ENCODE measurements at places on chromosomes 1 and 21. TPM values are rescaled to one million over a fixed set of nuclear protein-coding genes. Genes with fewer than 3 reads are reported as not detected.
A peak's percentile ranks its signal among the peaks of the same experiment; 100 is the strongest.

GRCh38 chr1:48182439-48182838 is 40.1 kb upstream of the SLC5A9 start:
- DNase-seq: no peak

DNA sequence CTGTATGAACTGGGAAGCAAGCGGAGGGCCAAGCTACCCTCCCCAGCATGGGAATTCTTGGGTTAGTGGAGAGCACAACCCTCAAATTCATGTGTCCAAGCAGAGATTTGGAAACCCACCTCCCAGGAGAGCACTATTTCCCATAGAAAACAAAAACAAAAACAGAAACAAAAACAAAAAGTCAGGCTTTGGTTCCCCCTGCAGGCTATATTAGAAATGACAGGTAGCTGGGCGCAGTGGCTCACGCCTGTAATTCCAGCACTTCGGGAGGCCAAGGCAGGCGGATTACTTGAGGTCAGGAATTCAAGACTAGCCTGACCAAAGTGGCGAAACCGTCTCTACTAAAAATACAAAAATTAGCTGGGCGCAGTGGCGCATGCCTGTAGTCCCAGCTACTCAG is 10.8 kb downstream of the MINDY1 start:
- peak; percentile 36 for DNase-seq

DNA sequence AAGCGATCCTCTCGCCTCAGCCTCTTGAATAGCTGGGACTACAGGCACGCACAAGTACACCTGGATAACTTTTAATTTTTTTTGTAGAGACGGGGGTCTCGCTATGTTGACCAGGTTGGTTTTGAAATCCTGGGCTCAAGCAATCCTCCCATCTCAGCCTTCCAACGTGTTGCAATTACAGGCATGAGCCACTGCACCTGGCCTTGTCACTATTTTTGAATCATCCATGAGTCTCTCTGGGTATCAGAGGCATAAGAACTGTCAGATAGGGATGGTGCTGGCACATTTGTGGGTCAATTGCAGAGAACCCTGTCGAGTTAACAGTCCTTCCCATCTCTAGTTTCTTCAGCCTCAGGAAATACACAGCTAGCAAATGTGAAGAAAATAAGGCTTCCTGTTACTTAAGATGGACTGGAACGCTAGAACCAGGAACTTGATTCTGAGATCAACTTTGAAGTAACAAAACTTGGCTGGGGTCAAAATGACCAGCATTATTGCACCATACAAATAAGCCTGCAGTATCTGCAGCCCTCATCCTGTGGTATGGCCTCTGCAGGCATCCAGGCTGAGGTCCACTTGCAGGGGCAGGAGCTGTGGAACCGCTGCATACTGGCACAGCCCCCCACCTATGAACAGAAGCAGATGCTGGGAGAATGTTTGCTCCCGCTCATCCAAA is 124.3 kb upstream of the GADD45A start:
- DNase-seq: no peak

The SETSIP gene
- total RNA-seq: not detected

The CLDN17 gene
- total RNA-seq: not detected
